ENCODE measurements at places on chromosomes 7 and 10. TPM values are rescaled to one million over a fixed set of nuclear protein-coding genes. Genes with fewer than 3 reads are reported as not detected.

The OR2A1 gene
- total RNA-seq: under 0.01 TPM

The GPR146 gene
- 25.5 TPM for total RNA-seq

The OR2A12 gene
- not detected for total RNA-seq

The FGFR2 gene
- total RNA-seq: 0.13 TPM

The TAF6 gene
- total RNA-seq: 21.6 TPM

The ZC3HAV1 gene
- 27.7 TPM for total RNA-seq

The CHAT gene
- not detected for total RNA-seq

The PLCE1 gene
- total RNA-seq: 1.0 TPM

The CDK5 gene
- total RNA-seq: 17.3 TPM

The TACC2 gene
- 3.4 TPM for total RNA-seq

The TMEM236 gene
- total RNA-seq: 0.38 TPM

The TUBB8 gene
- total RNA-seq: not detected

The PIK3AP1 gene
- total RNA-seq: under 0.01 TPM
